B cell (primary cell): ENCODE measurements at places on chromosomes 5 and 9. TPM values are rescaled to one million over a fixed set of nuclear protein-coding genes. Genes with fewer than 3 reads are reported as not detected.

DNA sequence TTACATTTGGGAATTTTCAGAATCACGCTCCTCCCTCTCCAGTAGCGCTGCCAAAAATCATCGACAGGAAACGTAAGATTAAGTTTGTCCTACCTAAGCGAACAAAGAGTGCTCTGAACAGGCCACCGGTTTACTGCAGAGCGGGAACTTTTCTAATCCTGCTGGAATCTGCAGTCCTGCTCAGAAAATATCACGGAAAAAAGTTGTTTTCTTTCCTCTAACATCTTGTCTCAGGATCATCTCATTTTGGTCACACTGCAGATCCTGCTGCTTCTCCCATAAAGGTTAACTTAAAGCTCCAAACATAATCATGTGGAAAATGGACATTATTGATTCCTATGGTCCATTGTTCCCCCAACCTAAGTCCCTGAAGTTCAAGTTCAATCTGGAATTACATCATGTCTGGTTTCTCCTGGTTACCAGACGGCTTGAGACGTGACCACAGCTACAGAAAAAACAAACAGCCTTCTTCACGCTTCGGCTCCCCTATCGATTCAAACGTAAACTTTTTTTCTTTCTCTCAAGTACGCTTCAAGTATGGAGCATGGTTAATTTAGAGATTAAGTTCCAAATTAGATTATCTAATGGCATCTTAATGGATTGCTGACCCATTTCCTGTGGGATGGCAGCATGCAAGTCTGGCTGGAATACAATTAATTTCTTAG is 217.6 kb downstream of the NFIB start:
- DNase-seq: no peak

GRCh38 chr5:137394380-137394779 is 104.7 kb downstream of the SPOCK1 start:
- no peak for DNase-seq

GRCh38 chr9:112878752-112879151 is 11.9 kb downstream of the SLC46A2 start:
- no peak for DNase-seq

DNA sequence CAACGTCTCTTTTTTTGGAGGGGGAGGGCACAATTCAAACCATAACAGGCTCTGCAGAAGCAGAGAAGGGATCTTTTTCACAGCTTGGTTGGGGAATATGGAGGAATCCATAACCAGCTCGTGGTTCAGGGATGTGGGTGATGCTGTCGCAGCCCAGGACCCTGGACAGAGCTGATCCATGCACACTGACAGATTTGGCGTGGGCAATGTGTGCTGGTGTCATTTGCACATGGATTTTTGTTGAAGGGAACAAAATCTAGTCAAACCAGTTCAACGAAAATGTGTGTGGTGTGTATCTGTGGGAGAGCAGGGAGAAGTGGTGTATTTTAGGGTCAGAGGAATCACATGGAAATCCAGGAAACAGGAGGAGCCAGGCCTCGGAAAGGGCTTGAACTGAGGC is 4.2 kb downstream of the DOCK2 start:
- no peak for DNase-seq

GRCh38 chr9:33818167-33818846 is 1.3 kb downstream of the UBE2R2 start:
- DNase-seq: peak; percentile 30

The PCDHB14 gene
- total RNA-seq: 0.10 TPM in 1 of 2 replicates, not detected in the other

DNA sequence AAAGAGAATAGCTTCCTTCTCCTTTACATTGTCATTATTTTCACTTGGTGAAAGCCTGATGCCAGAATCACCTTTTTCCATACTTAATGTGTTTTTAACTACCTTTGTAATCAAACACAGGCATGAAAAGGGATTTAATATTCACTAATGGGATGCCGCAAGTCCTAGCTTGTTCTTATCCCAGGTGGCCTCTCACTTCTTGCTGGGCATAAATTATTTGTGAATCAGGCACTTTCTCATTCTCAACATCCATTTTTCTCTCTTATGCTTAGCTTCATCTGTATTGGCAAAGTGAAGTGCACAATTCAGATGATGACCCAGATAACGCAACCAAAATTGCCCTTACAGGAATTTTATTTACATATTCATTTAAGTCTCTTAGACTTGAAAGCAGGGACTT is 10.9 kb downstream of the ACTL7B start:
- no peak for DNase-seq

DNA sequence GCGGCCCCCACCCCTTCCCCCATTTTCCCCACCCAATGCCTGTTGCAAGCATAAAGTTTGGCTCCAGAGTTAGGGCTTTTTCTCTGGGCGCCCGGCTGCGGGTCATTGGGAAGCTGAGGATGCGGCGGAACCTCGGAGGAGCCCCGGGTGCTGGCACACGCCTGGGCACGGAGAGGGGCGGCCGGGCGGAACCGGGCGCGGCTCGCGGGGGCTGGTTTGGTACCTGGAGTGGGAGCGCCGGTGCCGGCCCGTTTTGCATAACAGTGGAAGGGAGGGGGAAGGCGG is 1.2 kb downstream of the PPARGC1B start:
- DNase-seq: no peak

DNA sequence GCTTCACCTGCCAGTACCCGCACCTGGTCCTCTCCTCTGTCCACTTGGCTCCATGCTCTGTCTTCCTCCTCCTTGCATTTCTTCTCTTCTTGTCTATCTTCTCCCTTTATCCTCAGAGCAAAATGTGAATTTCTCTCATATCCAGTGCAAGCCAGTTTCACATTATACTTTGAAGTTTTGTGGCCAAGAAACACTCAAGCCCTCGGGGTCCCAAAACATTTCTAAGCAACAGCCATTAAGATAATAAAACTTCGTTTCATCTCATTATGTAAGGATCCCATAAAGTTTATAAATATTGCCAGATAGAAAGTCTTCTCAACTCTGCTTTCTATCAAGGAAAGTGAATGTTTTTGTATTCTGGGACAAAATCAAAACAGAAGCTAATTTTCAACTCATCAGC is 178.8 kb downstream of the SNX18 start:
- no peak for DNase-seq

DNA sequence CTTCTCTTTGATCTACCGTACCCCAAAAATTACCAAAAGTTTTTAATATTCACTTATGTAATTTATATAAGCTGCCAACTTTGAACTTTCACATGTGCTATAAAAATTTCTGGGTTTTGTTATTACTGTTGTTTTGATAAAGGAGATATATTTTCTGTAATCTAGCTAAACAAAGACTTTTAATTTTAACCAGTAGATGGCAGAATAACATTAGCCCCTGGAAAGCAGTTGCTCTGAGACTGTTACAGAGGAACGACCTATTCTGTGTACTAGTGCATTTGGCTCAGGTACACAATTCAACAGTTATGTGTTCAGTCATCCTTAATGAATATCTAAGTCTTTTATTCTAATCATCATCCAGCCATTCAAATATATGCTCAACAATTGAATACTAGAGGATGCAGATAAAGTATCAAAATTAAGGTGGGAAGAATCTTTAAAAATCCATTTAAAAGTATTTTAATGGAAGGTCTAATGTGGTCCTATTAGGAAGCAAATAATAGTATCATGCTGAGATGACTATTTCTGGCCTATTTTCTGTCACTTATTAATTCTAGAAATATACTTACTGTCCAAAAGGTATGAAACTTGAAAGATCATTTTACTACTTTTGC is 8.6 kb downstream of the KLHL9 start:
- DNase-seq: peak; percentile 70

The MRPL50 gene
- total RNA-seq: 16.6 and 18.0 TPM in 2 replicates

The HAVCR1 gene
- 0.22 TPM in 1 of 2 replicates, not detected in the other for total RNA-seq

The FOXD4L4 gene
- 0.90 and 1.1 TPM in 2 replicates for total RNA-seq

- peak; percentile 78 for DNase-seq
Measured at GRCh38 chr9:72305102-72305546, 59.9 kb downstream of the ZFAND5 start.

DNA sequence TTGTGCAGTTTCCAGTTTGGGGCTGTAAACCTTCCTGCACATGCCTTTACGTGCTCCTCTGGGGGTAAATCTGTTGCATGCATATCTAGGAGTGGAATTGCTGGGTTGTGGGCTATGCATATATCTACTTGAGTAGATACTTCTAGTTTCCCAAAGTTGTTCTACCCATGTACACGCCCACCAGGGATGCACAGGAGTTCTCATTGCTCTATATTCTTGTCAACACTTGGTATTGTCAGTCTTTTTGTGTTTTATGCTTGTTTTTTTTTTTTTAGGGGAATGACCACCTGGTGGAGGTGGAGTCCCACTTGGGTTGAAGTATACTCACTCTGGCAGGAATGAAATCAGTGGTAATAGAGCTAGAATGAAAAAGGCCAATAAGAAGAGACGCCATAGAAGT is 23.0 kb downstream of the FOXE1 start:
- DNase-seq: no peak
